ENCODE measurements at places on chromosomes 5 and 9.
A peak's percentile ranks its signal among the peaks of the same experiment; 100 is the strongest.

GRCh38 chr5:15521381-15522186, 21.6 kb downstream of the FBXL7 start:
- DNase-seq = no peak

DNA sequence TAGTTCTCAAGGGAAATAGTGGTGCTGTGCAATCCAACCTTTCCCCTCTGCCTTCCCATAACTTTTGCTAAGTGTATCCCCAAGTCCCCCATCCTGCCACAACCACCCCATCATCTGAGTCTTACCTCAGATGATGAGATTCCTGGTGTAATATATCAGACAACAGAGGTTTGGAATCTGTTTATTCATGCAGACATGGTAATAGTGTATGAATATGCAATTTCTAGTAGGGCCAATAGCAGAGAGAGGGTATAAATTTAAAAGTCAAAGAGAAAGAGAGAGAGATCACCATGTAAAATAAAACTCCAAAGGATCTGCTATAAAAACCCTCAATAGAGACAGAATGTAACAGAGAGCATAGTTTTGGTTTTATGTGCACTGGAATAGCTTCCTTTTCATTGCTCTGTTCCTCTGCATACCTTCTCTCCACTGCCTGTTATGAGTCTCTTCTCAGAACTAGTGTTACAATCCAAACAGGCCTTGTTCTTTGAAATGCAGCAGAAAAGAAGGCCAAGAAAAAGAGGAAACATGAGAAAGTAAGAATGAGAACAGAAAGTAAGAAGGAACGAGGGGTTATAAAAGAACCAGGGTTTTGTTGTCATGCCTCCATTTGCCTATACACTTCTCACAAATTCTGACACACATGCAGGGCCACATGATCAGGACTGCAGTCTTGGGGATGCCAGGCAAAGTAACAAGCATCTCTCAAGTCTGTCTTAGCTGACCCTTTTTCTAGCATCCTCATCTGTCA, 278.0 kb downstream of the CETN3 start:
- no peak for DNase-seq

- no peak for DNase-seq
Measured at GRCh38 chr9:123640792-123641222, 284.8 kb downstream of the CRB2 start.

DNA sequence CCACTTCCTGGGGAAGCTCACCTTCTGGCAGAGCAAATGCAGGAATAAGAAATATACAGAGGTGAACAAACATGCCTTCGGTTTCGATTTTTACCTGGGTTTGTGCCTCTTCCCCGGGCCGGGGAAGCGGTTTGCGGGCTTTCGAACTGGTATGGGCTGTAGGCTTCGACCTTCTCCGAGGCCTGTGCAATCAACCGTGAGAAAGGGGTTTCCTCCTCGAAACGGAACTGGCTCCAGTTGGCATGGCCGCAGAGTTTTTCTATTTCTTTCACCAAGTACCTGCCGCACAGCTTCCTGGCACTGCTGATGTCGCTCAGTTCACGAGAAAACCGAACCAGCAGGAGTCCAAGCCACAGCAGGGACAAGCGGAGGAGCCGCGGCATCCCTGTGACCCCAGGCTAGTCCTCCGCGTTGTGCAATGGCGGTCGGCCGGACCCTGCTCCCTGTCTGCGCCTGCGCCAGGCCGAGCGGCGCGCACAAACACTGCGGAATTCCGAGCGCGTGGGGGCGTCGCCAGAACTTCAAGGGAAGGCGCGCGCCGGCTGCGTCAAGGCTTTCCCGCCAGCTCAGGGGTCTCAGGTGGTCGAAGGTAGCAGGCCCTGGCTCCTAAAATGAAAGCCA, at the start of gene INSL6:
Gene INSL6, minus strand, starts transcription at position 420 of the 621 bp plus-strand sequence. Its CDS starts 37 bp downstream, at position 383.
- DNase-seq = no peak

DNA sequence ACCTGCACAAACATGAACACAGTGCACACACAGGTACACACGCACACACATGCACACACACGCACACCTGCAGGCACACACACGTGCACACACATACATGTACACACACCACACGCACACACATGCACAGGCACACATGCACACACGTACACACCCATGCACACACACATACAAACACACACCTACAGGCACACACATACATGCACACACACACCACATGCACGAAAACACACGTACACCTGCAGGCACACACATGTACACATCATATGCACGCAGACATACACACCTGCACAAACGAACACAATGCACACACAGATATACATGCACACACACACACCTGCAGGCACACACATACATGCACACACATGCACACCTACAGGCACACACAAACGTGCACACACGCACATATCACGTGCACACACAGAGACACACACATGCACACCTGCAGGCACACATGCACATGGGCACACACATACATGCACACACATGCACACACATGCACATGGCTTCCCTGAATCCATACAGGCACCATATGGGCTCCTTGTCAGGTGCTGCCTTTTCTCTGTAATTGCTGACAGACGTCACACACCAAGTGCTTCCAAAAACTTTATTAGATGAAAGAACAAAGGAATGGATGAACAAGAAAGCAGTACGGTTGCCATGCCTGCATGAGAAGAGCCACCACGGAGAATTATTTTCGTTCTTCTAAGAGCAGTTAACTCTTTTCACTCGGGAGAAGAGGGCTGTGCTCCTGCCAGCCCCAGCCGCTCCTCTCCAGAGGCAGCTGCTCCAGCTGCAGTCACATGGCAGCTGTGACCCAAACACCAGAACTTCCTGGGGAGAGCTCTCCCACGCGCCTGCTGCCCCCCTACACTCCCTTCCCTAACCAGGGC, 57.2 kb downstream of the EXD3 start:
- DNase-seq = no peak

GRCh38 chr5:179679014-179679674, 1.7 kb downstream of the CBY3 start:
- no peak for DNase-seq

- DNase-seq = no peak
Measured at GRCh38 chr9:9337129-9337528, 1275.7 kb downstream of the PTPRD start.

GRCh38 chr5:146428658-146429057, 18.5 kb upstream of the TCERG1 start:
- no peak for DNase-seq

DNA sequence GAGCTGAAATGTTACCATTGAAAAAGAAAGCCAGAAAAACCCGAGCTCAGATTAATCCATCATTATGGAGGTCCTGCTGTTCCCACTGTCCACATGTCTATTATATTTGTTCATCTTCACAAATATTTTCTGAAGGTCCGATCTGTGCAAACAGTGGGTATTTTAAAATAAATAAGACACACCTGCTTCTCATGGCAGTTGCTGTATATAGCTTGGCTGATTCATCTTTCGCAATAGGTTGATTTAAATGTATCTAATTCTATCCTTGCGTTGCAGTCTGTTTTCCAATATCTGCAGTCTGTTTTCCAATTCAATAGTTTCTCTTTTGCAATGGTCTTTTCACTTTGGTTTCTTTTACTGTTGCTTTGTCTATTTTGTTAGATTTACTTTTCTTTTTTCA, 87.4 kb upstream of the PCA3 start:
- no peak for DNase-seq

DNA sequence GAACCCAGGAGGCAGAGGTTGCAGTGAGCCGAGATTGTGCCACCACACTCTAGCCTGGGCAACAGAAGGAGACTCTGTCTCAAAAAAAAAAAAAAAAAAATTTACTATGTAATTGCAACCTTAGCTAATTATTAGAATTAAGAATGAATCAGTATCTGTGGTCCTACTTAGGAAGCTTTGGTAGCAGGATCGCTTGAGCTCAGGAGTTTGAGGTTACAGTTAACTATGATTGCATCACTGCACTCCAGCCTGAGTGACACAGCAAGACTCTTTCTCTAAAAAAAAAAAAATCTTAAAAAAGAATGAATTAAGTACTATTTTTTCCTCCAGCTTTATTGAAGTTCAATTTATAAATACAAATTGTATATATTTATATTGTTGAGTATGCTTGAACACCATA, 16.7 kb downstream of the NDUFAF2 start:
- DNase-seq = no peak

- no peak for DNase-seq
Measured at GRCh38 chr9:90998573-90998972, 197.0 kb downstream of the SYK start.

DNA sequence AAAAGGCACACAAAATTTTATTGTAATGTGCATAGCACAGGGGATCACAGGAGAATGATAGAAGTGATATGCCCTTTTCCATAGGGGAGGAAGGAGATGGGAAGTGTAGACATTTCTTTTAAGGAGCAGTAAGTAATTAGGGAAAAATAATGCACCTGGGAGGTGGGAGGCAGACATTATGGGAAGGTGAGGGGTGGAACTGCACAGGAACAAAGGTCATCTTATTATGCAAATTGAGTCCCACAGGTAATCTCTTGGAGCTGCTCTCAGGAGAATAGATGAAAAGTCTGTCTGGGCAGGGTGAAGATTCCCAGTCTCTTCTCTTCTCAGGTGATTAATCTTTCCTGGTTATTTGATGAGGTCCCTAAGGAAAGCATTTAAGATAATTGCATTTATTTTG, 331.5 kb downstream of the ENC1 start:
- no peak for DNase-seq

DNA sequence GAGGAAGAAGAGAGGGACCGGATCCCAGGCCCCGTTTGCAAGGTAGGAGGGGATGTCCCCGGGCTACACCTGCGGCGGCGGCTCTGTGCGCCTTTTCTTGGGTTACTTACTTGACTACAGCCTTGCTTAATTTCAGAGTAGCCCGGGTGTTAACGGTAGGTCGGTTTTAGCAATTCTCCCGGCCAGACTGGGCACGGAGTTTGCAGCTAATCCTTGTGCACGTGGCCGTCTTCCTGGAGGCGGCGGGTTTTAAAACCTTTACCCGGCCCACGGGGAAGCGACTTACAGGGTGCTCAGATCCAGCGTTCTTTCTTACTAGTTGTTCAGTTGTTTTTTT, 313 bp downstream of the BRIX1 start:
- DNase-seq = peak; percentile 16

GRCh38 chr5:40333459-40334241, 346.1 kb upstream of the PTGER4 start:
- DNase-seq = no peak

- DNase-seq = no peak
Measured at GRCh38 chr5:19795218-19795617, 192.8 kb downstream of the CDH18 start.

GRCh38 chr9:105138306-105138801, 106.1 kb upstream of the SLC44A1 start:
- DNase-seq = no peak

DNA sequence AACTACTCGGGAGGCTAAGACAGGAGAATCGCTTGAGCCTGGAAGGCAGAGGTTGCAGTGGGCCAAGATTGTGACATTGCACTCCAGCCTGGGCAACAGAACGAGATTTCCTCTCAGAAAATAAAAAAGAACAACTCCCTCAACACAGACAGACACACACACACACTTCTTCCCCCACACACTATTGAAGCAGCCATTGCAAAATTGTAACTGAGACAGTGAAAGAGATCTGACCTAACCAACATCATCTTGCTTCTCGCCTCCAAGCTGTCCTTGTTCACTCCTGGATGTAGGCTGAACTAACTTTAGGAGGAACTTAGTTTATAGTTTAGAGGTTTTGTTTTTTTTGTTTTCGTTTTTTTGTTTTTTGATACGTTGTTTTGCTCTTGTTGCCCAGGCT, 13.0 kb upstream of the PLIN2 start:
- DNase-seq = no peak

- no peak for DNase-seq
Measured at GRCh38 chr9:37639841-37640240, 10.9 kb upstream of the FRMPD1 start.

- DNase-seq = no peak
Measured at GRCh38 chr5:175254155-175254554, 189.8 kb downstream of the DRD1 start.

DNA sequence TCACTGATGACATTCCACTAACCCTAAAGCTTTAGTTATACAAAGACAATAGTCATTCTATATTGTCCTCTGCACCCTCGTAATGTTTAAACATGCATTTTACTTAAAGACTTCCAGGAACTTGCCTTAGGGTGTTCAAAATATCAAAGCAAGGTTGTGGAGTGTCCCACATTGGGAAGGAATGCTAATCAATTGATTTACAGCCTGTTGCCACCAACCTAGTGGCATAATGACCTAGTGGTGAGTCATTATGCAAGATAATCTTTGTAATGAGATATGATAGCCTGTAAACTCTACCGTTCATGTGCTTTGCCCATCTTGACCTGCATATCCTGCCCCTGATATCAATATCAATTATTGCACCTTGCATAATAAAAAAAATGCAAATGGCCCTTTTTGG, 542.9 kb downstream of the CDH9 start:
- no peak for DNase-seq

DNA sequence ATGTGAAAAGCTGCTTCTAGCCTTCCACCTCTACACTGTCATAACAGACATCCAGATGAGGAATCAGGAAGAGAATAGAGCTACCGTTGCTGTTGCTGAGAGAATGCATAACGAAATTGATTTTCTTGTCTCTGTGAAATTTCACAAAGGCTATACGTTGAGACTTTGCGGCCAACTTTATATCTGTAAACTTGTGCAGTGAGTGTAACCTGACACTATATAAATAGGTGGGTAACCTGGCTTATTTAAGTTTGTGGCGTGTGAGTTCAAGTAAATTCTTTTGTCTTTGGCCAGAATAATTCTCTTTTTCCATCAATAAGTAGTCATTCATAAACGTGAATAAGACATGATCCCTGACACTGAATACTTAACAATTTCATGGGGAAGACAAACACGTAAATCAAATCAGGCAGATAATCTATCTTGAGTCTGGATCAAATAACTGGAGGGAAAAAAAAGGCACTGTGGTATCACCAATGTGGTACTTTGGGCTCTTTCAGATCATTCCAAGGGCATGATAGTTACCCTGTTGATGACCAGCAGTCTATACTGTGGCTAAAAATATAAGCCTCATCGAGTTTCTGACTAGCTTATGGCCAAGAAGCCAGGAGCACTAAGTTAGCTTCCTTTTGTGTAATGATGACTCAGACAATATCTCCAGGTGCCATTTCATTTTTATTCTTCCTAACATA, 98.2 kb upstream of the RASA1 start:
- no peak for DNase-seq

GRCh38 chr5:159453209-159453608, 122.9 kb upstream of the IL12B start:
- DNase-seq = no peak

DNA sequence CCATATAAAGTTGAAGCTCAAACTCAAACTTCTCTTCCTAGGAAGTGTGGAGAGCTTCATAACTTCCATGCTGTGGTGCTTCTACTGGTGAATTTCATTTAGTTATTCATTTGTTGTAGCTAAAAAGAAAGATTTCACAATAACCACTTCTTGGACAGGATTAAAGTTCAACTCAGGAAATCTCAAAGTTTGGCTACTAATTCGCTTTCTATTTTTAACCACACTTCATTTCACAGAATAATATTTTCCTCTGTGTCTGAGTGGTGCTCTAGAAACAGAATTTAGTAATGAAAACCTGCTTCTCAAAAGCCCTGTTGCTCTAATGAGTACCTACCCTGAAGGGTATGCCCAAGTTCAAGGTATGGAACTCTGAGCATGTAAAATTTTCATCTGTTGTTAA, 73.9 kb downstream of the ACTBL2 start:
- no peak for DNase-seq
